ENCODE measurements at places on chromosomes 11 and 22.

DNA sequence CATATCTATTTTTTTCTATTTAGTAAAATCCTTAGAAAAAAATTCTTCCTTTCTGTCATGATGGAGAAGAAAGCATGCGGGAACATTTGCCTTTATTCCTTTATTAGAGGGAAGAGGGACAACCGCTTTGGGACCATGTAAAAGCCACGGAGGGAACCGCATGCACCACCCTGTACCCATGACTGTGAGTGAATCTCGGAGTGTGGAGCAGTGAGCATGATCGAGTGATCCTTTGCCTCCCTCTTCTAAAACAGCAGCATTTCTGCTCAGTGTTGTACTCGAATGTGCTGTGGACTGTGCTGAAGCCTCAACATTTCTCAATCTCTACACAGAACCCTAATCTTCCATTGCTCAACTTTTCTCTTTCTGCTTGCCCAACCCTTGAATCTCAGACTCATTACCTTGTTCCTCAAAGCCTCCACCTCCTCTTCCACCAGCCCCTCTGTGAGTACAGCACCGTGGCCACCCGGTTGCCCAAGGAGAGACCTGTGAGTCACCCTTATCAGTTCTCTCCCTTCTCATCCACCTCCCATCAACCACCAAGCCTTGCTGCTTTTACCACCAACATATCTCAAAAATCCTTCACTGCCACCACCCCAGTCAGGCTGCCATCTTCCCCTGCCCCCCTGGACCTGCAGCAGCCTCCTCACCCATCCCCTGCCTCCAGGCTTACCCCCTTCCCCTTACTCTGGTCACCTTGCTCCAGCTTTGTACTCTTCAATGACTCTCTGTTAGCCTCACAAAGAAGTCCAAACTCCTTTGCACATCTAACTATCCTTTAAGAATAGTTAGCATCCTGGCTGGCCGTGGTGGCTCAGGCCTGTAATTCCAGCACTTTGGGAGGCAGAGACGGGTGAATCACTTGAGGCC is 103.1 kb downstream of the NAT10 start:
- DNase-seq, result no peak

DNA sequence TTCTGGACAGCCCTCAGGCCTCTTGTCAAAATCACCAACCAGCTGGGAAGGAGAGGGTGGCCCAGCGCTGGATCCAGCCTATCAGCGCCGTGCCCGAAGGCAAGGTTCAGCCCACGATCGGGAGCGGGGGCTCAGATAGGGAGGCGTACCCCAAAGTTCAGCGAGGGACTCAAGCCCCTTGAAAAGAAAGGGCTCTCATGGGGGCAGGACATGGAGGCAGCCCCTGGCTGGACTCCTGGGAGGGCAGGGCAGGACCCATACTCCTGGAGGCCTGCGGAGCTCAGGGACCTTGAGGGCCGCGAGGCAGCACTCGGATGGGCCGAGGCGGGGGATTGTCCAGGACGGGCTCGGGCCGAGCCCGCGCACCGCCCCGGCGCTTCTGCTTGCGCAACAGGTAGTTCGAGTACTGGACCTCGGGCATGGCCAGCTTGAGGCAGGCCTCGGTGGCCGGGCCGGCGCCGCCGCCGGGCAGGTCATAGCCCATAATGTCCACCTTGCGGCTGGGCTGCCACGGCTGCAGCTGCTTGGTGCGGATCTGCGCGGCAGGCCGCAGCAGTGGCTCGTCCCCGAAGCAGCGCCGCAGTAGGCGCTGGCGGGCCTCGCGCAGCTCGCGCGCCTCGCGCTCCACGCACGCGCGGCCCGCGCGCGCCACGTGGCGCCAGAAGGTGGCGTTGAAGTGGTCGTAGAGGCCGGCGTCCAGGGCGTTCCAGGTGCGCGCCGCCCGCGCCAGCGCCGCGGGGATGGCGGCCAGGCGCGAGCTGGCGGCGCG is 6.5 kb downstream of the GAL3ST3 start:
- no peak for DNase-seq

DNA sequence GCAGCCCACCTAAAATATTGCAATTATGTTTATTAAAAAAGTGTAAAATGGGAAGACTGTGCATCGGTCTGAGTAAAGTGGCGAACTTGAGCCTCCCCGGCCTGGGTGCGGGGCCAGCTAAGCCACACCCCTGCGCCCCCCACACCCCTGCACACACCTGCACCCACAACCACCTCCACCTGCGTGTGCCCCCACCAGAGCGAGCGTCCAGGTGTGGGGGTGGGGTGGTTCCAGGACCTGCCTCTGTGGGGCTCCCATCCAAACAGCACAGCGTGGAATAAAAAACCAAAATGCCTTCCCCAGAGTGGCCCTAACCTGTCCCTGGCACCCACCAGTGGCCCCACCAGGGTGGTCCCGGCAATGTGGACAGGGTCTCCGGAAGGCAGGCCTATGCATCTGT is 30.1 kb upstream of the CARS1 start:
- no peak for DNase-seq

- no peak for DNase-seq
These were observed 53.1 kb downstream of the SPECC1L start for GRCh38 chr22:24323695-24324094.

GRCh38 chr11:1225386-1226225 is 2.7 kb downstream of the MUC5B start:
- no peak for DNase-seq

- no peak for DNase-seq
These were observed 30.2 kb upstream of the ACCSL start for GRCh38 chr11:44017443-44018126.
